Endothelial cell of coronary artery (primary cell): ENCODE measurements at places on chromosomes 12 and 14. TPM values are rescaled to one million over a fixed set of nuclear protein-coding genes. Genes with fewer than 3 reads are reported as not detected.

Gene TEAD4
- 19.8 and 25.7 TPM in 2 replicates for total RNA-seq

Gene INSM2
- not detected in 2 replicates for total RNA-seq

Gene ADCY4
- total RNA-seq, result 37.2 and 43.1 TPM in 2 replicates

Gene RIPK3
- total RNA-seq, result 2.9 and 3.5 TPM in 2 replicates

Gene RDH16
- total RNA-seq, result under 0.01 and 0.28 TPM in 2 replicates

Gene TAS2R42
- total RNA-seq, result not detected in 2 replicates

Gene CBLN3
- 1.3 and 2.6 TPM in 2 replicates for total RNA-seq
